ENCODE measurements at places on chromosomes 5 and 9.
A peak's percentile ranks its signal among the peaks of the same experiment; 100 is the strongest.

- DNase-seq: no peak
Observed at GRCh38 chr9:137295849-137296669, 6.0 kb downstream of the NRARP start.

DNA sequence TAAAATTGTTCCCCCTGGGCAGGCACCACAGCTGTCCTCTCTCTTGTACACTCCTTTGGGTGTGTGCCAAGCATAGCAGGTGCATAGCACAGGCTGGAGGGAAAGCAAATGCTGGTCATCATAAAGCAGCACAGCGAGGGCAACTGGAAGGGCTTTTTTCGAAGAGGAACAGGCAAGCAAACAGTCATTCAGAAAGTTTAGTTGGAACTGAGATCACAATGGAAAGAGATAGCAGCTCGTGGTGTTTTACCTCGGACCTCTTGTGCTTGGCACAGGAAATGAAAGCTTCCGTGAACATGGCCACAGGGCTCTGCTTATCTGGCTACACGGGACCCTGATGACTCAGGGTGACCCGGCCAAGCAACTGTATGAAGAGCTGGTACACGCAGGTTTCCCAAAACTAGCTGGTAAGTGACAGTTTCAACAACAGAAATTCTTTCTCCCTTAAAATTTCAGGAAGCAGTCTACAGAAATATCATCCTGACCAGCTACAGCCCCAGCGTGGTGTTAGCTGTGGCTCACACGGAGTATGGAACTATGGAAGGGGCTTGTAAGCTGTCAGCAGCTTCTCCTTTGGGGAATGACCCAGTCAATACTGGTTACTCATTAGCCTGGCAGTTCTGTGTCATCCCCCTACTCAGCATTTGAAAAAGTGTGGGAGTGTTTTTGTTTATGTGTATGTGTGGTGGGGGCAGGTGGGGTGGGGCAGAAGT lies 48.1 kb downstream of the POC5 start:
- peak; percentile 33 for DNase-seq

DNA sequence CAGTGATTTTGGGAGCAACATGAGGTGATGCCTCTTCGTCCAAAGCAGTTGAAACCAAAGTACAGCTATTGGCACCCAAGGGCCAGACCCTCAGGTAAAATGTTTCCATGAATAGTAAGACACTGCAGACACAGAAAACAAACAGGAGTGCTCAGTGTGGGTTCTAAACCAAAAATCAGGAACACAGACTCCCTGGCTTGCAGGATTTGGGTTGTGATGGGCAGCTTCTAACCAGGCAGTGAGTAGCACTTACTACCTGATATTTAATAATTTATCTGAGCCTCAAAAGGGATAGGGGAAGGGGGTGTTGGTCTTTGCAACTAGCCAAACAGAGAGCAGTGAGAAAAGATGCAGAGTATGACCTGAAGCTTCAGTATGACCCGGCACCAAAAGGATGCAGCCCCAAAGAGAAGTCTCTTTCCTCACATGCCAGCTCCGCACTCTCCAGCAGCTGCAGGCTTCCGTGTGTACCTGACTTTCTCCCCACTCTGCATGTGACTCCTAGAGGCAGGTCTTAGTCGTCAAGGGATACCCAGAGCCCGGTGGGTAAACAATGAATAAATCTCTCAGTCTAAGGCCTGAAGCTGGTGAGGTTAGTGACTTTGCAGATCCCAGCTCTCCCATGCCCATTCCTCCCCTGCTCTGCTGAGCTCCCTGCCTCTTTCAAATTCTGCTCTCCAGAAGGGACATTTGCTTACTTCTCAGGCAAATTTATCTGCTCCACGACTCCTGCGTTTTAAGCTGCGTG lies 105.4 kb upstream of the SPOCK1 start:
- DNase-seq: no peak

GRCh38 chr9:35826071-35826701 lies 2.3 kb downstream of the FAM221B start:
- peak; percentile 19 for DNase-seq

All from head of caudate nucleus (tissue), 42 donors.